Stimulated activated CD8-positive, alpha-beta memory T cell treated with anti-CD3 and anti-CD28 coated beads, Interleukin-12 subunit alpha, Interleukin-12 subunit beta, amount 100 ng/mL, for 4 hours (primary cell): ENCODE measurements at places on chromosomes 6 and 20.

DNA sequence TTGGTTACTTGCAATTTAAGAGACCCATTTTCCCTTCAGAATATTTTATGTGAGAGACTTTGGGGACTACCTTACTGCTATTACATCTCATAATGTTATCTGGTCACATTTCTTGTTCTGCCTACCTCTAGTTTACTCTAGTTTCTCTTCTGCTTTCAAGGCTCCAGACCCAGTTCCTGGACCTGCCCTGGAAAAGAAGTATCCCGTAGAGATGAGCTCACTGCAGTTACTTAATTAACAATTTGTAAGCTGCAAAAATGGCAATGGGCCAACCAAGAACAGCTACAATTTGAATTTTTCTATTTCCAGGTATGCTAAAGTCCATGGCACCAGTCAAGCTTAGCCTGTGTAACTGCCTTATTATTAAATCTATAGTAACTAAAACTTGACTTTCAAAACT lies 25.0 kb downstream of the TAB2 start:
- DNase-seq, result no peak

GRCh38 chr20:62386383-62387218 lies at the start of gene RPS21:
Gene RPS21, plus strand, starts transcription at chr20:62387103. Its CDS starts 236 bp downstream, at chr20:62387339.
- DNase-seq, result peak; percentile 88

DNA sequence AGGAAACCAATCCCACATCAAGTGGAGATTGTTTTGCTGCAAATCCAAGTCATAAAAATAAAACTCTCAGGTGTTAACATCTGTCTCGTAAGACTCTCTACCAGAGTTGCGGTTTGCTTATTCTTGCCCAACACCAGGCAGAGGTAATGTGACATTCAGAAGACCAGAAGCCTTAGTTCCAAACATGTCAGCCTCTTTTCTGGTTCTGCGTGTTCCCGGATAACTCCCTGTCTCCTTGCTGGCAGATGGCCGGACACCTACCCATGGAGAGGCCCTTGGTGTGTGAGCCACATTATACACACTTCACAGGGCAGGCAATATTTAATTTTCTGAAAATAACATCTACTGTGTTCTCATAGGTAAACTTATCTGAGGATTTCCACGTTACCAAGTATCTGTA lies 73.4 kb downstream of the GMPR start:
- no peak for DNase-seq

- no peak for DNase-seq
Measured at GRCh38 chr6:36968266-36968977, 13.9 kb downstream of the PI16 start.

- DNase-seq, result no peak
Measured at GRCh38 chr6:137875606-137876005, 8.5 kb downstream of the TNFAIP3 start.

GRCh38 chr6:168526841-168527281 lies 85.9 kb downstream of the SMOC2 start:
- DNase-seq, result no peak

DNA sequence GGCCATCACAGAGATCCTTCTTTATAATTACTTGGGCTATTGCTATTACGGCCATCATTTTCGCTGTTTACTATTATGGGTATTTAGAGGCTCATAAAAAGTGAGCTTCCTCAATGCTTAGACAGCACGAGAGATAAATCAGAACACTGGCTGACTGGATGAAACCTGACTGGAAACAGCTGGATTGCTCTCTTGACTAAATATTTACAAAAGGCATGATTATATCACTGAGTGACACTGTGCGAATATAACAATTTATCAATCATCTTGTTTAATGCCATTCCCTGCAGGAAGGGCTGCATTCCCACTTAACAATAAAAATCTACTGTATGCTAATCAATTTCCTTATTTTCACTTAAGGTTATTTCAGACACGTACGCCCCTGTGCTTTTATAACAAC lies 260.1 kb upstream of the ARID1B start:
- no peak for DNase-seq
